ENCODE measurements at places on chromosomes 4 and X.

GRCh38 chrX:3548765-3549391 is 164.6 kb downstream of the PRKX start:
- DNase-seq, result no peak

DNA sequence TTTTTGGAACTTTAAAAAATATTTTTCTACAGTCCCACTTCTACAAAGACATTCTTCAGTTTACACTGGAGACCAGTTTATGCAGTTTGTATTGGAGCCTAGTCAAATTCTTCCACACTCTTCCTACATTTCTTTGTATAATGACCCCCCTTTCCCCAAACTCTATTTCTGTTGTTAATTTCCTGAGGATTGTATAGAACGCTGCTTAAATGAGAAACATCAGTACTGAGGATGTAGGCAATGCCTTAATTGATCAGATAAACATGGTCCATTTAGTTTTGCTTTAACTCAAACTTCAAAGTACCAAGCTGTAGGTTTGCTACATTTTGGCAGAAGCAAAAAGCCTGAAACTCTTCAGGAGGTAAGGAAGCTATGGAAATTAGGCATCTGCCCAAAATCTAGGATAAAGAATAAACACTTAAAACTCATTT is 155.5 kb downstream of the SLC7A11 start:
- no peak for DNase-seq

GRCh38 chr4:38504396-38504715 is 159.6 kb upstream of the KLF3 start:
- no peak for DNase-seq

- no peak for DNase-seq
Observed at GRCh38 chrX:64977830-64978229, 1.6 kb upstream of the ZC4H2 start.

DNA sequence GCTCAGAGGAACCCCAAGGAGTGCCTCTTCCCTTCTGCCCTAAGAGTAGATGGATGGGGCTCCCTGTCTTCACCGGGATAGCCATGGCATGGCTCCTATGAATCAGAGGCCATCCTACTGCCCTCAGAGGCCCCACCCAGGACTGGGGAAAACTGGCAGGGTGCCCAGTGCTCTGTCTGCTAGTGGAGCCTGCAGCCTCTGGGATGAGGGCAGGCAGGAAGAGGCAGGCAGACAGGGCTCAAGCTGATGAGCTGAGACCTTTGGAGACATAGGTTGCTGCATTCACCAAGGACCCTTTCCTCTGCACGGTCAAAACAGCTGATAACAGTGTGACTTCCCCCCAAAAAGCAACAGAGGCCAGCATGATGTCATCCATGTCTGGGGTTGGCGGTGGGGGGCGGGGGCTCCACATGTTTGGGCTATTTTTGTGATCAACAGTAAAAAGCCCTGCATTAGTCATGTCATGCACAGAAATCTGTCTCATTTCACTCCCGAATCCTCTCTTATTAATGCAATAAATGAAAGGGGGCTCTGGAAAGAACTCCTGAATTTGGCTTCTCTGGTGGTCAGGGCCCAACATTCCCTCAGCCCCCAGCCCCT is 207.6 kb upstream of the MAMLD1 start:
- no peak for DNase-seq

- DNase-seq, result no peak
Observed at GRCh38 chr4:150212927-150213326, 134.7 kb downstream of the DCLK2 start.

- no peak for DNase-seq
Observed at GRCh38 chr4:89558147-89558546, 250.5 kb upstream of the GPRIN3 start.

GRCh38 chrX:132382068-132382467 is 106.8 kb downstream of the MBNL3 start:
- no peak for DNase-seq

- no peak for DNase-seq
Observed at GRCh38 chr4:141702472-141703182, 66.2 kb downstream of the IL15 start.

GRCh38 chr4:12118651-12119213 is 690.0 kb upstream of the HS3ST1 start:
- DNase-seq, result no peak

- DNase-seq, result no peak
Observed at GRCh38 chr4:62344915-62345314, 1144.8 kb downstream of the ADGRL3 start.

DNA sequence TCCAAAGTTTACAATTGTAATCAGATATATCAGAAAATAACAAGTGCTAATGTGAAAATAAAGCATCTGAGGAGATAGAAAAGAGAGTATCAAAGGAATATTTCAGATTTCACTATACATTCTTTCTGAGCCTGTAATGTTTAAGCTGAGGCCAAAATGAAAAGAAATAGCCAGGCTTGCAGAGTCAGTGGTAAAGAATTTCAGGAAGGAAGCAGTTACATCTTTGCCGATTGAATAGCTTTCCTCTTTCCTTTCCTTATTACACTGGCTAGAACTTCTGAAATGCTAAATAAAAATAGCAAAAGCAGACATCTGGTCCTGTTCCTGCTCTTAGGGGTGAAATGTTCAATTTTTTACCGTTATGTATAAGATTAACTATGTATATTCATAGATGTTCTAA is 1441.6 kb upstream of the PCDH7 start:
- DNase-seq, result no peak

DNA sequence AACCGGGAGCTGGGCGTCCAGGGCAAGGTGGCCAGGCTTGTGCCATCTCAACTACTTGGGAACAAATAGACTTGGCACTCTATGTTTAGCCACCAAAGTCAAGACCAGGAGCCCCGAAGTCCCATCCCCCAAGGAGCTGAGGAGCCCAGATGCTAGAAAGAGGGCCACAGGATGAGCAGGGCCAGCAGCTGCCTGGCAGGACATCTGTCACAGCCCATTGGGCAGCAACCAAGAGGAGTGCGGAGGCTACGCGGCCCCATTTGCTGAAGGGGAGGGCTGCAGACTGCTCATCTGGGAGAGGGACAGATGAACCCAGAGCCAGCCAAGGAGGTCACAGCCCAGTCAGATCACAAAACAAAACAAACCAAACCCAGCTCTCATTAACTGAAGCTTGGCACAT is 22.9 kb upstream of the SOWAHD start:
- DNase-seq, result no peak

DNA sequence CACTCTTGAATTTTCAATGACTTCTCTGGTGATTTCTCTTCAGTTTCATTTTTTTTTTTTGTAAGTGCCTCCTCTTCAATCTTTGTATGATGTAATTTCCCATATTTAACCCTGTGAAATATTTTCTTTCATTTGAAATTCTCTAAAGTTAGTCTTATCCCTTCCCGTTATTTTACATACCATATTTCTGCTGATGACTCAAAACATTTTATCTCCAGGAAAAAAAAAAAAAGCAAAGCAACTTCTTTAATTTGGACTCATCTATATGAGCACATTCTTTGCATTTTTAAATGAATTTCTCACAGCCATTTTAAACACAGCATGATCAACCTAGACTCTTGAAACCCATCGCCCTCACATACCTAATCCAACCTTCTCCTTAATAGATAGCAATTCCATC is 1831.4 kb downstream of the ARAP2 start:
- no peak for DNase-seq

- DNase-seq, result no peak
Observed at GRCh38 chr4:17347445-17347844, 164.4 kb downstream of the QDPR start.

GRCh38 chr4:45693746-45694145 is 430.1 kb downstream of the GABRG1 start:
- no peak for DNase-seq

DNA sequence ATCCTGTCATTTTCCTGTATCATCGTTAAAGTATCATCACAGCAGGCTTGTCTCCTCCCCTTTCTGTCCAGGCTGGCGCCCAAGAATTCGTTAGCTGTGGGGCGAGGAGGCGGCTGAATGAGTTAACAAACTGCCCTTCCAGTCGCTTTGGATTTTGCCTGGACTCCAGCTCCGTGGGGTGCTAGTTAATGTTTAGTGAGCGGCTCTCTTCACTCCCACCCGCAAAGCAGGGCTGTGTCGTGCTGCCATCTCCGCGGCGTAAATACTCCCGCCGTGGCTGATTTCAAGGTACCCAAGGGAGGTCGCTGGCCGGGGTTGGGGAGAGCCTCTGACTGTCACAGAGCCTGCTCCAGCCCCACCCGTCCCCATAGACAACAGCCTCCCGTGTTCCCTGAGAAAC is 44.9 kb upstream of the SPRY1 start:
- no peak for DNase-seq

GRCh38 chr4:177638871-177639270 is 196.6 kb upstream of the AGA start:
- DNase-seq, result no peak

GRCh38 chrX:74324131-74324530 is 20.2 kb downstream of the ZCCHC13 start:
- no peak for DNase-seq

Data from activated CD8-positive, alpha-beta memory T cell treated with anti-CD3 and anti-CD28 coated beads for 1 hour (primary cell).